Activated CD4-positive, alpha-beta T cell treated with anti-CD3 and anti-CD28 coated beads for 1 hour (primary cell): ENCODE measurements at places on chromosomes 16 and 17.

- DNase-seq = peak; percentile 36
Observed at GRCh38 chr17:42288803-42289610, 709 bp downstream of the STAT5A start.

GRCh38 chr17:33964344-33964979 lies 290.6 kb upstream of the CCL2 start:
- DNase-seq = no peak

GRCh38 chr17:38415250-38416194 lies 12.7 kb upstream of the ARHGAP23 start:
- DNase-seq = no peak

- no peak for DNase-seq
Observed at GRCh38 chr17:8732406-8733085, 12.1 kb downstream of the CCDC42 start.

DNA sequence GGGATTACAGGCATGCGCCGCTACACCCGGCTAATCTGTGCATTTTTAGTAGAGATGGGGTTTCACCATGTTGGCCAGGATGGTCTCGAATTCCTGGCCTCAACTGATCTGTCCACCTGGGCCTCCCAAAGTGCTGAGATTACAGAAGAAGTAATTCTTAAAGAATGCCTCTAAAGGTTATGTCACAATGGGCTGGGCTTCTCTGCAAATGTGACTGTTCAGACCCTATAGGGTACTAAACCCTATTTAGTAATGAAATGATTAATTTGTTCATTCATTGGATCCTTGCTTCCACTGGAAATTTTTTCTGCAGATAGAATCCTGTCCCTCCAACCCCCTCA lies 108.8 kb upstream of the CORO6 start:
- DNase-seq = no peak

DNA sequence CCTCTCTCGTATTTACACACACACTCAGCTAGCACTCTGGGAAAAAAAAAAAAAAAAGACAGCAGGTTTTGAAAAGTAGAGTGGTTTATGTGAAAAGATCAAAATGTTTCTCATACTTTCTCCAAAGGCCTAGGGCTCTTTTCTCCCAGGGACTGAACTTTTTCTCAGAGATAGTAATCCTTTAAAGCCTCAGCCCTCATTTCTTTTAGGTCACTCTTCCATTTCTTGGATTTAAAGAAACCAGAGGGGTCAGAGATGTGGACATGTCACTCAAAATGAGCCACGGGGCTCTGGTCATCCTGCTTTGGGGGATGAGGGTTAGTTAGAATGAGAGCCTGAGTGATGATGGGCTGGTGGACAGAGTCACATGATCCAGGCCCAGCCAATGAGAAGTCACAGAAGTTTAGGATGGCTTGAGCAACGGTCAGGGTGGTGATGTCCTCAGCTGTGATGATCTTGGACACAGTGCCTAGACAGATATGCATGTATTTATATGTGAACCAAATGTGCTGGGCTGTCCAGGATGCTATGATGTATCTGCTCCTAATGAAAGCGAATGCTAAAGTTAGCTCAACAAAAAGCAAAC lies 33.7 kb upstream of the AXIN2 start:
- no peak for DNase-seq

GRCh38 chr16:82633964-82634600 lies 7.3 kb downstream of the CDH13 start:
- no peak for DNase-seq
